CD4-positive, alpha-beta T cell treated with Interleukin-15 for 4 hours (primary cell): ENCODE measurements at places on chromosomes 11 and 22.

DNA sequence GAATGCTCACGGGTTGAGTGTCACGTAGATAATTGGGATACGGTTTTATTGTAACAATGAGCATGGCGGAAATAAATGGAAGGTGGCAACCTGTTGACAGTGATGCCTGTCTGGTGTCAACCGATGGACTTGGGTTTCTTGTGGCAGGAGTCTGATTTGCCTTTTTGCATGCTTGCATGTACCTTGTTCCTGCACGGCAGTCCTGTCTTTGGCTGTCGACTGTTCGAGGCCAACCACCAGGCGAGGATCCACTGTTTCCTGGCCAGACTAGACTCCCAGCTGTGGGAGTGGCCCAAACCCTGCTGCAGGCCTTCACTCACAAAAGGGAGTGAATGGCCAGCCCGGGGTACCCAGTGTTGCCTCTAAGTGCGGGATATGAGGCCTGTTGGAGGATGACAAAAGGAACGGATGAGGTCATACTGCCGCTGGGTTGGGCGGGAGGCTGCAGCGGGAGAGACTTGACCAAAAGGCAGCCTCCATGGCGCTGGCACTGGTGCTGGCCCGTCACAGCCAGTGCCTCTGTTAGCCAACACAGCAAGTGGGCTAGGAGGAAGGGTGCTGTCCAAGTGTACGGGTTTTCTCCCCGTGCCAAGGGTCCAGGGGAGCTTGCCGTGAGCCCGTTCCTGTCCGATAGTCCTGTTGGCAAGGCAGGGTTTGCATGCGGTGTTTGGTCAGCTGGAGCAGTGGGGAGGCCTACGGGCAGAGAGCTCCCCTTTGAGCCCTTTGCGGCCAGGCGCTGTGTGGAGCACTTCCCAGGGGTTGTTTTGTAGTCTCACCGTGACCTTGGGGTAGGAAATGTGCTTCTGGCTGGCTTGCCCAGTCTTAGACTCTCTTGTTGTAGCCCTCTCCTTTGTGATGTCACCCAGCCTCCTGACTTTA, 974 bp downstream of the DGCR8 start:
- no peak for DNase-seq

GRCh38 chr22:46135611-46136485, 14.5 kb upstream of the PPARA start:
- DNase-seq = no peak

DNA sequence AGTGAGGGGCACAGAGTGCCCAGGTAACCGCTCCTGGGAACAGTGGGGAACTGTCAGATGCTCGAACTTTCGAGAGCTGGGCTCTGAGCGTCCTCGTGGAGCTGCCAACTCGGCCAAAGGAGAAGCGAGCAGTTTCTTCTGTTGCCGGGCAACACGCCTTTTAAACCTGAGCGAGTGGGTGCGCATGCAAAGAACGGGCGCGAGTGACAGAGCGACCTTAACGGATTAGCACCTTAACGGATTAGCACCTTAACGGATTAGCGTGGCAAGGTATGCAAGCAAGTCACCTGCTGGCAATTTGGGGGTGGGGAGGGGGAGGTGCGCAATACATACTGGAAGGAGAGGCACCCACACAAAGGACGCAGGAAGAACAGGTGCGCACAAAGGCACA, 61.8 kb upstream of the PRODH start:
- no peak for DNase-seq

- DNase-seq = no peak
These were observed 8.0 kb upstream of the SLC43A3 start for GRCh38 chr11:57434640-57435546.

- no peak for DNase-seq
These were observed 78.5 kb downstream of the PLEKHA7 start for GRCh38 chr11:16935518-16936302.

DNA sequence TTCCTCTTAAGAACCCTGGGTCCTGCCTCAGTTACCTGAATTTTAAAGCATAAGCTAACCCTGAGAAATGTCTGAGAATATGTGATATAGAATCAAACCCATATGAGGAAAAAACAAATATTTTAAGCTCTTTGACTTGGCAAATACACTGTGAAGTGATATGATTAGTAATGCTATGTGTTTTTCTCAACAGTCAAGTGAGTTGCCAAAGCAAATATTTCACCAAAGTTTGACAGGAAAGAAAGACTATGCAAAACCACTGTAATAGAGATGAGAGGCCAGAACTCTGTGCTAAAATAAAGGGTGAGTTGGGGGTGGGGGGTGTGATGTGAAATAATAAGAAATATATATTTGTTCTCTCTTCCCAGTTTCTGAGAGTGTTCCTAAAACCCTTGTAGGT, 613.5 kb upstream of the CCDC179 start:
- no peak for DNase-seq

DNA sequence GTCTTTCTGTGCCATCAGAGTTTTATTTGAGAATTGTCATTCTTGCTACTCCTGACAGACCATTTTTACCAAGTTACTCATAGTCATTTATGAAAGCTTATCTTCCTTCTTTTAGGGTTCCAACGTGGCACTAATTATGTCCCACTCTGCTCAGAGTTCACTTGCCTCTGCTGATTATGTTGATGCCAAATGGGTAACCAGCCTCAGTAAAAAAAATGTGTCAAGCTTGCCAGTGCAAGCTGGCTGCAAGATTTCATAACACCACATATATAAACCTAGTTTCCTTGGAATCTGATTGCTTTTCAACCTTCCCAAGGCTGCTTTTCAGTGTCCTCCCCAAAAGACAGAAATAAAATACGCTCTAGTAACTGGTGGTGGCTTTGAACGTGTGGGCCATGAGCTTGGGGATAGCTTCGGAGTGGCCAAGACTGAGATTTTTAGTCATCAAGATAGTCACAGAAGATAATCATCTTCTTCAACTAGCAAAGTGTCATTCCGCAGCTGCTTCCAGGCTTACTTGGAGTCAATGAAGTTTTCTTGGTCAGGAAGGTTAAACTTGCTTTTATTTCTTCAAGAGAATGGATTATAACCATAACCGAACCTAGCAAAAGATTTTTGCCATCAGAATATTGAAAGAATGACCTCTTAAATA, 29.5 kb upstream of the APOA1 start:
- no peak for DNase-seq

- DNase-seq = no peak
These were observed 128.9 kb downstream of the CCDC34 start for GRCh38 chr11:27234043-27234668.

- DNase-seq = no peak
These were observed 42.3 kb downstream of the C11orf96 start for GRCh38 chr11:43984519-43985385.

- no peak for DNase-seq
These were observed 72.0 kb downstream of the FLI1 start for GRCh38 chr11:128765571-128766549.

- no peak for DNase-seq
These were observed 169.6 kb downstream of the ETS1 start for GRCh38 chr11:128417607-128418324.

DNA sequence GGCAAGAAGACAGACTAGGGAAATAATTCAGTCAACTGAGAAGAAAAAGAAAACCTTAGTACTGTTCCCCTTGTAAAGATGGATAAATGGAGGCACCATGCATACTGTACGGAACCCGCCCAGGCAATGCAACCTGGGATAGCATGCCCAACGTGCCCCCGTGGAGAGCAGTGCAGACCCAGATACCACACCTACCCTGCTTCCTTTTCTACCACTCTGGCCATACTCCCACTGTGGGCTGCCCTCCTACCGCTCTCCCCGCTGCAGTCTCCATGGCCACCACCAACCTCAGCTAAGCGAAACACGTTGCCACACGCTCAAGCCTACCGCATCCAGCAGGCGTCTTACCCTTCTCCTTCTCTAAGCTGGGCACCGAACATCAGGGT, 117.4 kb upstream of the SERPIND1 start:
- no peak for DNase-seq

DNA sequence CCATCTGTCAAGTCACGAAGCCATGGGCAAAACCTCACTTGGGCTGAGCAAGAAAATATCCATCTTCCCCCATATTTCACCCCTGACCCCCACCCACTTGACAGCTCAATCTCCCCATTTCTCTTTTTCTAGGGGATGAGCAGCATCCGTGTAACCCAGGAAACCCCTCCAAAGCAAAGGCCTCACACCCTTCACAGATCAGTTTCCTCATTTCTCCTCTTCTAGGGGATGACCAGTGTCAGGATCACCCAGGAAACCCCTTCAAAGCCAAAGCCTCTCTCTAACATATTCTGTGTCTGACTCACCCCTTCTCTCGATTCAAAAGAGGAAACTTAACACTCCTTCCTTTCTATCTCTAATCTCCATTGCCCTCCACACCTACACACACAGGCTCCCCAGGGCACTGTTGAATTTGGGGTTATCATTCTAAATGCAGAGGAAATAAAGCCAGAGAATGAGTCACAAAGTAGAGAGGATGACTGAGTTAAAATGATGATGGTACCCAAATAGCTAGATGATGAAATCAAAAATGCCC, 439.7 kb downstream of the BUD13 start:
- DNase-seq = no peak

GRCh38 chr11:73287400-73288101, 15.4 kb downstream of the P2RY6 start:
- no peak for DNase-seq

DNA sequence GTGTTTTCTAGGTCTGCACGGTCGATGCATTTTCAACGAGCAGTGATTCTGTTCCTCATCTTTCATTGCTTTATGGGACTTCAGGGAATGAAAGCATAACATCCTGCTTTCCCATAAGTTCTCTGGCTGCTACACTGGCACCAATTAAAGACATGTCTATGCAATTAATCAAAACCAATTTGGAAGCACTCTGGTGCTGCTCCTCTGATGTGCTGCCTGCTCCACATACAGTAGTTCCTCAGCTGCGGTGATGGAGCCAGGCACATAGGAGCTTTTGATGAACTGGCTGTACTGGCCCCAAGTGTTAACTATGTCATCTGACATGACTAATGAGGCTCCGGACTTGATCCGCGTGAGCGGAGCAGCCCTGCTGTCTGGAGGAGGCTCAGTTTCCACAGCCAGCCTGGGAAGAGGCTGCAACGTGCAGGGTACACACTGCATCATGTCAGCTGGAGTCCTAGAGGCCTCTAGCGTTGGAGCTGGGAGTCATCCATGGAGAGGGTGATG, 29.8 kb downstream of the GVQW3 start:
- no peak for DNase-seq

- DNase-seq = peak; percentile 33
These were observed 979 bp downstream of the ZBED5 start for GRCh38 chr11:10856689-10857458.

DNA sequence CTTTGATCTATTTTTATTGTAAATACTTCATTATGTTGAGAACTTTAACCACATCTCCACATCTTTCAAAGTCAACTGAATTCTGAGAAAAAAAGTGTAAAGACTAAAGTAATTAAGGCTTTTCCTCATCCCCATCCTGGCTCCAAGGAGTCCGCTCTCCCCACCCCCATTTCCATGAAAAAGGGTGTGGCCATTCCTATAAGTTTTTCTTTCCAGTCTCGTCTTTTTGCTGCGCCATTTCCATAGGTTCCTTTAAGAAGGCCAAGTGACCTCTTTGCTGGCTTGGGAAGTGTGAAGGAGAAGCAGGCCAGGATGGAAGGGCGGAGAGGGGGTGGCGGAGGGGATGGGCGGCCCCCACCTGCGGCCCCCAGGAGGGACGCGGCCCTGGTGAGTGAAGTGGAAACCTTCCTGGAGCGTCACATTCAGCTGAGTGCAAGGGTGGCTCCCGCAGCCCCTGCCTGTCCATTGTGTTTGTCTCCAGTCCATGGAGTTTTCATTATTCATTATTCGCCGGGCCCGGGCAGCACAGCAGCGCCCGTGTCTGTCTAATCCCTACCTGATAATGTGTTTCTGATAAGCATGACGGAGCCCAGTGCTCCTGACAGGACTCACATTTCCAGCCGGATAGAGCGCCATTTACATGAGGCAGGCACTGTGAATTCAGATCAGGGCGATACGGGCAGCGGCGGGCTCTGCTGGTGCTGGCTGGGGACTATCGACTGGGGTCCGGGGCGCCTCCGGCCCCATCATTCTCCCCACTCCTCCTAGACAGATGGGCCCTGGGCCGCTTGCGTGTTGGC, 739.8 kb downstream of the OPCML start:
- DNase-seq = no peak

DNA sequence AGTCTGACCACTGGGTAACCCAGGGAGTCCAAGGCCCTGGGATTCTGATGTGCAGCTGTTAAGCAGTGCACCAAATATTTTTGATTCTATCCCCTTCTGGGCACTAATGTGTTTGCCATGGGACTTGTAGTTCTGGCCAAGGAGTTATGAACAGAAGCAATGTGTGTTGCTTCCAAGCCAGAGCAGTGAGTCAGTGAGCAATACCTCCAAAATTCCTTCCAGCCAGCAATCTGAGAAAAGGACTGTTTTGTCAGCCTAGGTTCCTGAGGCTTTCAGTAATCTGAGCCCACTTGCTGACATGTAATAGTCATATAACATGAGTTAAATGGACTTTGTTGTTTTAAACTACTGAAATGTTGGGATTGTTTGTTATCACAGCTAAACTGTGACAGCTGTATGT, 311.4 kb downstream of the NELL1 start:
- DNase-seq = no peak

DNA sequence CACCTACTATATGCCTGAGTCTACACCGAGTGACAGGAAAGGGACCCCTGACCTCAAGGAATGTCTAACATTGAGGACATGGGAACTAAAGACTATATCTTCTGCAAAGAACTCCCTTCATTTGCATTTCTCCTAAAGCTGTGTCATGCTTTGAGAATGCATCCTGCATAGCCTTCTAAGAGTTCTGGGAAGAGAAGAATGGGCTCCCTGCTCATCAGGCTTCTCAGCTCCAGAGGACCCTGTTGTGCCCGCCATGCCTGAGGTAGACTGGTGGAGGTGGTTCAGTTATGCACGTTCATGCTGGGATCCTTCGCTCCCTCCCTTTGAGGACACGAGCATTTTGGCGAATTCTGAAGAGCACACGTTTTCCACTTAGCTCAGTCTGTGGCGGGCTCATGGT, 63.3 kb downstream of the GRIK4 start:
- DNase-seq = no peak

DNA sequence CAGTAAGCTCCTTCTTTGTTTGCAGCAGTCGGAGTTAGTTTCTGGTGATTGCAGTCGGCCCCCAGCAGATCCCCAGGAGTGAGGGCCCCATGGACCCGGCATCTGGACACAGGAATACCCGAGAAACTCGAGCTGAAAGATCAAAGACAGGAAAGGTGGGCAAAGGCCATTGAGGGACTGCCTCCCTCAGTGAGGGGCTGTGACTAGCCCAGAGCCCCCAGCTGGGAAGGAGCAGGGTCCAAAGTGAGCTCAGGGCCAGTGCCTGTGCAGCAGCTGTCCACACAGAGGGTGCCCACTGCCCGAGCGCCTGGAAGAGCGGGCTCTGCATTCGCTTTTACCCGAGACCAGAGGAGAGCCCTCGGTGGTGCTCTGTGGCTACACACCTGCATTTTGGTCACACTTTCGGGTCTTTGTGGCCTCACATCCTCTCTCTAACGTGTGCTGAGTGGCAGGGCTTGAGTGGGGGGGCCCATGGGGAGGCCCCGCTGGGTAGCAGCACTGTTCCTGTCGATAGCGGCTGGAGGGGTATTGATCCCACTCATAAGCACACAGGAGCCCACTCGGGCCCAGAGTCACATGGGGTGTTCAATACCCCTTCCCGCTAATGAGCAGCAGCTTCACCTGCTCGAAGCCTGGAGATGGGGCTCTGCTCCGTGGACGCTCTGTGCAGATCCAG, 532.9 kb downstream of the TBC1D22A start:
- DNase-seq = no peak

- DNase-seq = no peak
These were observed 341.8 kb upstream of the CCDC179 start for GRCh38 chr11:23201936-23202522.
